NCI-H510A (cell line): ENCODE measurements at places on chromosomes 3 and 15.

DNA sequence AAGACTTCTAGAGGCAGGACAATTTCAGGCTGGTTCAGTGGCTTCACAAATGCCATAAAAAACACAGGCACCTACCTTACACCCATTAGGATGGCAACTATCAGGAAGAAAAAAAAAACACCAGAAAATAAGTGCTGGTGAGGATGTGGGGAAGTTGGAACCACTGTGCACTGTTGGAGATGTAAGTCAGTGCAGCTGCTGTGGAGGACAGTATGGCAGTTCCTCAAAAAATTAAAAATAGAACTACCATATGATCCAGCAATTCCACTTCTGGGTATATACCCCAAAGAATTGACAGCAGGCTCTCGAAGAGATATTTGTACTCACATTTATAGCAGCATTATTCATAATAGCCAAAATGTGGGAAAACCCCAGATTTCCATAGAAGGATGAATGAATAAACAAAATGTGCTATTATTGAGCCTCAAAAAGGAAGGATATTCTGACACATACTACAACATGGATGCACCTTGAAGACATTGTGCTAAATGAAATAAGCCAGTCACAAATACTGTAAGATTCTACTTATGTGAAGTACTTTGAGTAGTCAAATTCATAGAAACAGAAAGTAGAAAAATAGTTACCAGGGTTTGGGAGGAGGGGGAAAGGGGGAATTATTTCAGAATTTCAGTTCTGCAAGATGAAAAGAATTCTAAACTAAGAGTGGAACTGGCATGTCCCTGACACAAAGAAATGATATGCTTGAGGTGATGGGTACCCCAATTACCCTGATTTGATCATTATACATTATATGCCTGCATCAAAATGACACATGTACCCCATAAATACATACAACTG is 40.9 kb downstream of the NR1D2 start:
- no peak for DNase-seq

DNA sequence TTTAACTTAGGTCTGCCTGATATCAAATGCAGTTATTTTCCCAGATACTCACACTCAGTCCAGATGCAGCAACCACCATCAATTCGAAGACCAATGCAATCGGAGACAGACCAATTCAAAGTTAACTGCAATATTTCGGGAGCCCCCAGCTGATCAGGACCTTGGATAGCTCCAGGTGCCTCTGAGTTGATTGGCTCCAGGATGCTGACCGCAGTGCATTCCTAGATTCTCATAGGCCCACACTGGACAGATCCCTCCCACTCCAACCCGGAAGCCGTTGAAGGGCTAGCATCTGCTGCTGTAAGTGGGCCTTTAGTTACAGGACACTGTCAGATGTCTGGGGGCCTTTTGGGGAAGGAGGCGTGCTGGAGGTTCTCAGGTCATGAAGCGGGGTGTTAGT is 89.5 kb upstream of the ATP2B2 start:
- DNase-seq, result no peak

DNA sequence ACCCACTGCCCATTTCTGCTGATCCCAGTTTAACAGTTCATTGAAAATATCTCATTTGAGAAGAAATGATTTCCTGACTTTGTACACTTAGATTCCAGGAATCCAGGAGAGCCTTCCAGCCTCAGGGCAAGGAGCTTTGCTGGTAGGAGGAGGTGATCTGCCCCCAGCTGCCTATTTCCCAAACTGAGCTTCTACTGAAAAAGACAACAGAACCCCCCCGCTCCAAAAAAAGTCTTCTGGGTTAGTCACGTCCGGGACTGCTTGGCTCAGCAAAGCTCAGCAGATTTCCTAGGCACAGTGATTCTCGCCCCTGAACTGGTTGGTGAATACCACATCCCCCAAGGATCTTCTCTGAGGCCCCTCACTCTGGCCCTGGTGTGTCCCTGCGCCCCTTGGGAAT is 13.1 kb downstream of the SLC6A6 start:
- DNase-seq, result no peak

- DNase-seq, result no peak
These were observed 34.8 kb downstream of the MINDY4B start for GRCh38 chr3:150870406-150870805.
